ENCODE measurements at places on chromosomes 1 and 21.
A peak's percentile ranks its signal among the peaks of the same experiment; 100 is the strongest.

DNA sequence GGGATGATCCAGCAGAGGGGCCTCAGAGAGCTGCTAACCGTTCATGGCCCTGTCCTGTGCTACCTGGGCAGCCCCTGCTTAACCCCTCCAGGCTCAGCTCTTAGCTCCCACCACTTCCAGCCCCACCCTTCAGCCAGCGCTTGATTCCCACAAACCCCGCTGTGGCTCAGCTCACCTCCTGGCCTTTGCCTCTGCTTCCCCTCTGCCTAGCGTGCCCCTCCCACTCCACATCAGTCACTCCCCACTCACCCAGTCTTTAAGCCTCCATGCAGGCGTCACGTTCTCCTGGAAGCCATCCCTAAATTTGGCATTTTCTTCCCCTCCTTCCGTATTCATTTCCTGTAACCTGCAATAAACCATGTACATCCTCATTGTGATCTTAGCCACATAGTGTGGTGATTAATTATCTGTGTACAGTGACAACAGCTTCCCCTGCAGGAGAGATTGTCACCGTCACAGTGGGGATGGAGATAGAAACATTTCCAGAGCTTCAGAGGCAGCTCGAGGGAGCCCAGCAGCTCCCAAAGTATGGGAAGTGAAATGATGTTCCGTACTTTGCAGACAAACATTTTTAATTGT, 65.5 kb downstream of the EPHB2 start:
- no peak for DNase-seq

DNA sequence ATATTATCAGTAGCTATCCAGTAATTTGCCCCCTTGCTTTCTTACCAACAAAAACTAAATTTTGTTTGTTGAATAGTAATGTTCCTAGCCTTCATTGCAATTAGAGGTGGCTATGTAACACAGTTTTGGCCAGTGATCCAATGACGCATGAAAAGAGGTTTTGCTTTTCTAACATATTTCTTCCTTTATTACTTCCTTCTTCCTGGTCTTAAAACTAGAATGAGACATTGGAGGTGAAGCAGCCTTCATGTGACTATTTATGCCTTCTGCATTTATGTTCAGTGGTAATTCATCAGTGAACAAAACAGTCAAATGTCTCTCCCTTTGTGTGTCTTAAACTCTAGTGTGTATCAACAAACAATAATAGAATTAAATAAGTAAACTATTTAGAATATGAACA, 35.5 kb downstream of the LRIF1 start:
- no peak for DNase-seq

GRCh38 chr1:233406994-233407631, 79.6 kb downstream of the MAP3K21 start:
- DNase-seq = no peak

- peak; percentile 43 for DNase-seq
These were observed 5.2 kb downstream of the H6PD start for GRCh38 chr1:9239622-9240401.

DNA sequence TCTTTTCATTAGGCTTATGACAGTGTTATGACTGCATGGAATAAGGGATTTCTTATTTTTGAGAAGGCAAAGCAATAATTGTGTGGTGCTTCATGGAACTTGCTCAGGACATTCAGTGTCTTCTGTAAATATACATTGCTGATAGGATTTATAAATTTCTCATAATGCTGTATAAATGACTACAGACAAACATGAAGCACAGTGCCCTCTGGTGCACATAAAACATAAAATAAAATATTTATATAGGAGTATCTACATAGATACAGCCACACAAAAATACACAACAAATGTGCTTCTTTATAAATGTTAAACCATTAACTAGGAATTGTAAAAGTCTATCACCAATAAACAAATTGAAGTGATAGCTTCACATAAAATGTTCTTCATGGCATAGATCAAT, 24.1 kb downstream of the BRINP3 start:
- no peak for DNase-seq

GRCh38 chr1:244865028-244865371, 657 bp upstream of the HNRNPU start:
- no peak for DNase-seq

DNA sequence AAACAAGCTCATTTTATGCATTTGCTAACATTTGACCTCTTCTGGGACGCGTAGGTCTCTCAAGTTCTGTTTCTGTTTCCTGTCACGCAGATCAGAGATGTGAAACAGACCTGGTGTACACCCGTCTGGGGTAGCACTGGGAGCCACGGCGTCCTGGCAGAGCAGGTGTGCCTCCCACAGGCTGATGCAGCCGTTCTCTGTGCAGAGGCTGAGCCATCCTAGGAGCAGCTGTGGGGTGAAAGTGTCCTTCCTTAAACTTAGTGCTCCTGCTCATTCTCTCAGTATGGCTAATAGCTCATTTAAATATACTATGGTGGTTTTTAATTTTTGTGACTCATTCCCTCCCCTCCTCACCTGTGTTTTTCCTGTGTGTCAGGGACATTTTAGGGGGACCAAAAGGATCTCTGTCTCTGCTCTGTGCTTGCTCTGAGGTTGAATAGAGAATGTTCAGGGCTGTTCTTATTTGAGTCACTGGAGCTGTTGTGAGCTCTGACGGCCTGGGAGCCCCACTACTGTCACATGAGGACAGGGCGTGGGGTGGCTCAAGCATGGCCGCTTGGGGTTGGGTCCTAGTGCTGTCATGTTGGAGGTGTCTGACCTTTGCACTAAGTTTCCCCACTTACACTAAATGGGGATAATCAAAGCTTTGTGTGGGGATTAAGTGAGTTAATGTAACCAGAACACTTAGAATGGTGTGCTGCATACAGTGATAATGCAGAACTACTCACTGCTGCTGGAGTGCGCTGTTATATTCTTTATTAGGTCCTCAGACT, 43.0 kb downstream of the GALNT2 start:
- peak; percentile 47 for DNase-seq

DNA sequence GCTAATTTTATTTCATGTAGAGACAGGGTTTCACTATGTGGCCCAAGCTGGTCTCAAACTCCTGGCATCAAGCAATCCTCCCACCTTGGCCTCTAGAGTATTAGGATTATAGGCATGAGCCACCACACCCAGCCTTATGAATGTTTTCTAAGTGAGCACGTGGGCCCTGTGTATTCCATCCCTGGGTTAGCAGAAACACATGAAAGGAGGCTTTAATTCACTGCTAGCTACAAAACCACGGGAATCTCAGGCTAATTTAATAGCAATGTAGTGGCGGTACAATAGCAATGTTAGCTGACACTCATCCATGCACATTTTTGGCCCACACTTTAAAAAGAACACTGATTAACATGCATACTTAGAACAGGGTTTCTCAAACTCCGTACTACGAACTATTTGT, 32.0 kb downstream of the VTCN1 start:
- DNase-seq = no peak

GRCh38 chr1:166601650-166602278, 237.5 kb upstream of the POGK start:
- no peak for DNase-seq

- DNase-seq = no peak
These were observed 41.3 kb upstream of the DMBX1 start for GRCh38 chr1:46448109-46448911.

DNA sequence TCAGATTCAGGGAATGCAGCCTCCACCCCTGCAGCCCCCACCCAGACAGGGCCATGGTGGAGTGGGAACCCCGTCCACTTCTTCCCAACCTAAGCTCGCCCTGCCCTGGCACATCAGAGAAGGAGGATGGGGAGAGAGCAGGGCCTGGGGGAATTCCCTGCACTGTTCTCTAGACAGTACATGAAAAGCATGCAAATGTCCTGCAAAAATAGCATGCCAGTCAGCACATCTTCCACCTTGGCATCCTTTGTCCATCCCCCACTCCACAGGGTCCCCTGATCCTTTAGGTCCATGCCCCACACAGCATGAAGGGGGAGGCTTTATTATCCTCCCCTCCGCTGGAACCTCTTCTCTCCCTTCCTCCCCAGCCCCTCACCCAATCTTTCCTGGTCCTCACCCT, 35.0 kb upstream of the RD3 start:
- no peak for DNase-seq

- DNase-seq = no peak
These were observed 467.5 kb downstream of the PTPRU start for GRCh38 chr1:29703596-29704370.

- DNase-seq = peak; percentile 50
These were observed 10.9 kb downstream of the ARHGEF2 start for GRCh38 chr1:155967341-155968050.
